D721Med (cell line): ENCODE measurements at places on chromosomes 2 and 18.

- no peak for DNase-seq
Observed at GRCh38 chr18:57920036-57920435, 116.9 kb upstream of the ATP8B1 start.

DNA sequence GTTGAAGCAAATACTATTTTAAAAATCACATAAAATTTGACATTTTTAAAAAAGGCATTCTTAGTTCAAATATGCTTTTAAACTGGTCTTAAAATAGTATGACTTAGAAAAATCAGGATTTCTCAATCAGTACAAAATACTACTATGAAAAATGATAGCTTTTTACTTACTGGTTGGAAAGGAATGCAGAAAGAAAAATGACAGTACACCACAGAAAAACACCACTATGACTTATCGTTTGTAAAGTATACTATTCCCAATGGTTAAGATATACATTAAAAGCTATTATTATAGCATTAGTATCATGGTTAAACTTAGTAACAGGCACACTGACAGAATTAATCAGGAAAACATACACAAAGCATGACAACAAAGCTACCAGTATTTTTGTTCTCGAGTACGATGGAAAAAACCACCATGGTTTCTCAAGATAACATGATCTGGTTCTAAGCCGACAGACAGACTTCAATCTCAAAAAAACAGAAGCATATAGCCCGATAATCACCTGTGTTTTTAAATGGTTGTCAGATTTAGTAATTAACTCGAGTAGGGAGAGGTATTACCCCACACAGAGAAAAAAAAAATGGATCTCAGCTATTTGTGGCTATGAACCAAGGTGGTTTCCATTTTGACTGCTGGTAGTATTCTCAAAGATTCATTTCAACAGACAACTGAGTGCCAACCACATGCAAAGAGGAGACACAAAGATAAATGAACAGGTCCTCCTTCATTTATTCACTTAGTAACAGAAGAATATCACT, 39.1 kb downstream of the CUL3 start:
- no peak for DNase-seq

- no peak for DNase-seq
Observed at GRCh38 chr2:192151853-192152252, 42.9 kb downstream of the TMEFF2 start.

GRCh38 chr18:78857314-78858150, 122.1 kb upstream of the SALL3 start:
- DNase-seq = no peak

DNA sequence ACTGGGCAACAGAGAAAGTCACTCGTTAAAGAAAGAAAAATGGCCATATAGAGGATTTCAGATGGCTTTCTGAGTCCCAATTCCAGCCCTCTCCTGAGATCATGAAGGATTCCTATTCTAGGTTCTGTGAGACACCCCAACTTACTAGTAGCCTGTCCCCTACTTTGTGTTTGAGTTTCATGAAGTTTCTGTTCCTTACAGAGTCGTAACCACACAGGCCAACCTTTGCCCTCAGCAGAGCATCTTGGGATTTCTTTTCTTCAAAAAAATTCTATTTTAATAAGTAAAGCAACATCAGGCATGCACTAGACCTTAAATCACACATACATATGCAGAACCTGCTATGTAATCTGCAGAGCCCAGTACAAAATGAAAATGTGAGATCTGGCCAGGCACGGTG, 30.4 kb downstream of the TMEM247 start:
- DNase-seq = no peak

- DNase-seq = no peak
Observed at GRCh38 chr2:181341855-181342600, 115.2 kb upstream of the ITGA4 start.

DNA sequence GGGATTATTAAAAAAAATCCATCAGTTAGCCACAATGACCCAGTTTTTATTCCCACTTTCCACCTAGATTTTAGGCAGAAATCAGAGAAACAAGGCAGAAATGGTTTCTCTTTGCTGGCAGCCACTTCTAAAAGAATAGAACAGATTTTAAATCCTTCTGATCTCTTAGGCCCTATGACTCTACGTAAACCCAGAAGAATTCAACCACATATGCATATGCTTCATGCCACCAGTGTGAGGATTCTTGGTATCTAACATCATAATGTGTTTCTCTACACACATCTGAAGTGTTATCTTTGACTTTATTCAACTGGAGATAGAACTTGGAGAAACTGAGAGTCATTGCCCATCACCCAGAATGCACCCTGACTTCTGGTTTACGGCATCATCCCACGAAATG, 128.7 kb upstream of the TANK start:
- no peak for DNase-seq

DNA sequence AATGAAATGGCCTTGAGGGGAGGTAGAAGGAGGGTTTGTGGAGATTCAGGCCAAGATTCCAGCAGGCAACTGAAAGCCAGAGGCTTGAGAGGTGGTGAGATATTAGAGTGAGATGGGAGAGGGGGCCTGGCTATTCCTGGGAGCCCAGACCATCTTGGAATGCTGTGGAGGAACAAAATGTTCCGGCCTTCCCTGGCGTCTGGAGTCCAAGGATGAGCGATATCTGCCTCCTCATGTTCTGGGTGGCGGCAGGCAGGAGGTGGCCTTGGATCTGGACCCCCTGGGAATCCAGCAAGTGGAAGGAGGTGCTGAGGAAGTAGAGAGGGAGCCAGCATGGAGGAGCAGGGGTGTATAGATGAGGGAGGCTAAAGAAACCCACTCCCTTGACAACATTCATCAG, 335.9 kb downstream of the CYP26B1 start:
- DNase-seq = no peak

DNA sequence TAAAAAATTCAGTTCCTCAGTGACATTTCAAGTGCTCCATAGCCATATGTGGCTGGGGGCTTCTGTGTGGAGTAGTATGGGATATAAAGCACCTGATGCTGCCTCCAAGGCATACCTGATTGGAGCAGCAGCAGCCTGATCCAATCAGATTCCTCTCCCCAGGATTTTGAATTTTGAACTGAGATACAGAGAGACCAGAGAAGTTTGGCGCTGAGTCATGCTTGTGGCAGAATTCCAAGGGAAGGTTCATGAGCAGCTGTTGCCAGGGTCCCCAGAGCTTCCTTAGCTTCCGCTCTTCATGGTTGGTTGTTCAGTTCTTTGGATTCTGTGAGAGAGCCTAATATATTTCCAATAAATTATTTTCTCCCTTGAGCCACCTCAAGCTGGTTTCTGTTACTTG, 29.0 kb upstream of the CFAP36 start:
- no peak for DNase-seq

- DNase-seq = no peak
Observed at GRCh38 chr2:197626965-197627625, 48.3 kb downstream of the RFTN2 start.

- DNase-seq = no peak
Observed at GRCh38 chr2:36338827-36339145, 16.8 kb upstream of the CRIM1 start.

GRCh38 chr18:58861861-58862301, 2.8 kb upstream of the ZNF532 start:
- no peak for DNase-seq

DNA sequence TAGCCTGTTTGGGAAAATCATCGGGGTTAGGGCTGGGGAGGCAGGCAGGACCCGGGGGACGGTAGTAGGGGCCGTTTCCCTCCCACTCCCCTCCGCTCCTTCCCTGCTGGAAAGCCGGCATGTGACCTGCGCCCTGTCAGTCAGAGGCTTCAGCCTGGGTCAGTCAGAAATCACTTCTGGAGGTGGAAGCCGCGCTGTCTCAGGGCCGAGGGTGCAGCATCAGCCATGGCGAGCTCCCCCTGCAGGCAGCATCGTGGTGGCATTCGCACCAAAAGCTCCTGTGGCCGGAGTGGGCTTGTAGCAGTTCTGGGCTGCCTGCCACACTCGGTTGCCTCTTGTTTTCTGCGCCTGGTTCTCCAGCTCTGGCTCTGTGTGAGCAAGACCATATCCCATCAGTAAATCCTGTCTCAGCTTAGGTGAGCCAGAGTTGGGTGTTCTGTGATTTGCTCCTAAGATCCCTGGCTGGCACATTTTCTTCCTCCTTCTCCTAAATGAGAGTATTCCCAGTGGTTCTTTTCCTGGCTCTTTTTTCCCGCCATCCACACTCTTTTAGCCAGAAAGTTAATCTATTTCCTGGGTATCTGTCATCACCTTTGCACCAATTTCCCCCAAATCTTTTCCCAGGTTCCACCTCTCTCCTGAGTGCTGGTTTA, 123.9 kb upstream of the CD302 start:
- DNase-seq = no peak

DNA sequence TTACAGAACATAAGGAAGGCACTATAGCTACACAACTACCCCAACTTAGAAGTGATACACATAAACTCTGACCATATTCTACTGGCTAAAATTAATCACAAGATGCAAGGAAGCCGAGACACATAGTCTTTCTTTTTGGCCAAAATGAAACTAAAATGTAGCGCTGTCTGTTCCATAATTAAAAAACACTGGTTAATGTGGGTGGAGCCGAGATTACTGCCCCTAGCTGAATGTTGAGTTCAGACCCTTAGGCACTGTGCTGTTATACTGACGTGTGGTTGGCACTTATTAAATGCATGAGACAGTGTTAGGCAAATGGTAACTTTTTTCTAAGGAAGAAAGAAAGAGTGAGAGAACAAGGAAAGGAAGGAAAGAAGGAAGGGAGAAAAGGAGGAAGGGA, 254.6 kb upstream of the RND3 start:
- no peak for DNase-seq

GRCh38 chr2:80547344-80547743, 242.8 kb upstream of the LRRTM1 start:
- no peak for DNase-seq

DNA sequence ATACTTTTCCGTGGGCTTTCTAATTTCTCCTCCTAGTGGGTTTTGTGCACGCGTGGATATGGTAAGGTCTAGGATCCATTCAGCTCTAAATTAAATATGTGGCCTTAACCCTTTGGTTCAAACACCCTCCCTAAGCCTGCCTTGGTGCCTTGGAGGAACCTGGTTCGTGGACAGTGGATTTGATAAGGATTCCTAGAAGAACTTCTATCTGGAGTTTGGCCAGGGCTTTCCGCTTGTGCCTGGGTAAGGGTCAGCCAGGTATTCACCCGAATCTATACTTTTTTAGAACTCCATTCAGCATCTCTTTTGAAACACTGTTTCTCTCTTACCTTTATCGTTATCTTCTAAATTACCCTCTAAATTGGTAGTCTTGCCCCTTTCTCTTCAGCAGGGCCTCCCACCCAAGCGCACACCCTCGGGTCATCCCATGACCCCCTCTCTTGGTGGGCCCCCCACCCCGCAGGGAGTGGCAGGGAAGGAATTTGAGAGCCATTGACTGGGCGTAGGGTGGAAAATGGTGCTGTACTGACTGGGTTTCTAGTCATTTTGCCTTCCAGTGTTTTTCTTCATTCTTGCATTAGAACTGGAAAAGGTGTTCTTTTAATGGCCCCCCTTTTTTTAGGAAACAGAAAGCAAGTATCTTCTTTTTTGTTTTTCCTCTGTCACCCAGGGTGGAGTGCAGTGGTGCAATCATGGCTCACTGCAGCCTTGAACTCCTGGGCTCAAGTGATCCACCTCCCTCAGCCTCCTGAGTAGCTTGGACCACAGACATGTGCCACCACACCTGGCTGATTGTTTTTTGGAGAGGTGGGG, 1.8 kb downstream of the SOCS6 start:
- no peak for DNase-seq

DNA sequence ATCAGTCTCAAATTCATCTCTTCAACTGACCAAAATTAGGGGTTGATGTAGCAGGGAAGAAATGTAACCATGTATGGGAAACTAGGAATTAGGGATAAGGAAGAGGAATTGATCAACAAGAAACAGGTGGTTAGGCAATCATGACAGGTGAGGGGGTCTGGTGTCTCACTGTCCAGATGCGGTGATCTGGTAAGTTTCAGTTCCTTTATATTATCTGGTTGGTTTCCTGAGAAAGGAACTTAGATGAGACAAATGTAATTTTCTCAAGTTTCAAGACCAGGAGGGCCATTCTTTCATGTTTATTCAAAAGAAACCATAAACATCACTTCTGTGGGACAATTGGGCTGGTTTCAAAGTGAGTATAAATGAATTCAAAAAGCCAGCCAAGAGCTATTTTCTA, 306.2 kb upstream of the KCNJ3 start:
- no peak for DNase-seq

GRCh38 chr2:233839447-233839820, 14.9 kb downstream of the HJURP start:
- no peak for DNase-seq
